ENCODE measurements at places on chromosomes 4 and X.

GRCh38 chrX:150018931-150019361, 80.7 kb upstream of the EOLA2 start:
- DNase-seq: no peak

DNA sequence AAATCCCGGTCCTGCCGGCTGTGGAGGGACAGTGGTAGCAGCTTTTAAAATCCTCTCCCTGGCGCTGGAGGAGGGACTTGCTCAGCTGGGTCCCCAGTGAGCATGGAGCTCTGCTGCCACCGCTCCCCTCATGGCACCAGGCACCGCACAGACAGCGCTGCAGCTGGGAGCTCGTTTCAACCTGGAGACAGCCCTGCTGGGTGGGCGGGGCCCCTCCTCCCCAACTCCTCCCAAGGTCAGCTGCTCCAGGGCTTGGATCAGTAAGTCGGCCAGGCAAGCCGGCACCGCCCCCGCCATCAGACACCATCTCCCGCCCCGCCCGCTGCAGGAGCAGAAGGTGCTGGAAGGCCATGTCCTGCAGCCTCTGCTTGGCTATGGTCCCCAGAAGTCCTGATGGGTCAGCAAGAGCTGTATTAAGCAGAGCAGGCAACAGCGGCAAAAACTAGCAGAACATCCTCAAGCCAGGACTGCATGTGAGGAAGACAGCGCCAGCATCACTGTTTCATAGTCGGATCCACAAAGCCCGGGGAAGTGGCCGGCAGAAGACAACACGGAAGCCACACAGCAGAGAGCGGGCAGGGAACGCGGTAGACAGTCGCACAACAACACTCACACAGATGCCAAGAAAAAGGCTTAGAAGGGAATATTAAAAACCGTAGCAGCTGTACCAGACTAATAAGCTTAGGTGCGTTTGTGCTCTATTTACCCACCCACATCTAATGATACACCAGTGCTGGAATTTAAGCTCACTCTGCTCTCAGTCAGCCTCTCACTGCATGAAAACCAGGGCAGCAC, 16.2 kb downstream of the ZFYVE28 start:
- no peak for DNase-seq

- no peak for DNase-seq
Measured at GRCh38 chr4:5662555-5662954, 45.8 kb downstream of the EVC2 start.

- no peak for DNase-seq
Measured at GRCh38 chrX:2578864-2579263, 78.1 kb upstream of the DHRSX start.

DNA sequence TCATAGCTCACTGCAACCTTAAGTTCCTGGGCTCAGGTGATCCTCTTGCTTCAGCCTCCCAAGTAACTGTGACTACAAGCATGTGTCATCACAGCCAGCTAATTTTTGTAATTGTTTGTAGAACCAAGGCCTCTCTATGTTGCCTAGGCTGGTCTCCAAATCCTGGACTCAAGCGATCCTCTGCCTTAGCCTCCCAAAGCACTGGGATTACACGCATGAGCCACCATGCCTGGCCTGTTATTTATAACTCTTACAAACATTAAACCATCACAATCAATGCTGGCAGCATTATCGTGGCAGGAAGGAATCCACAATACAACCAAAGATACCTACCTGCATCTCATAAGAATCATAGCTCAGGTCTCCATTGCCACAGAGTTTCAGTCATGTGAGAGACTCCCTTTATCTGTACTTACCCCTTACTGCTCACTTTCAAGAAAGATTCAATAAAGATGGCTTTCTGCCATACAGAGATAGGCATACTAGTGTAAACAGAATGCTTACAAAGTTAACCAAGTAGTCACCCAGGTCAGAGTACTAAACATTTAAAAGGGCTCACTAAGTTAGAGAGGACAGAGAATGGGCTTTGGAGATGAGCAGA, 48.5 kb downstream of the SMIM31 start:
- DNase-seq: no peak

DNA sequence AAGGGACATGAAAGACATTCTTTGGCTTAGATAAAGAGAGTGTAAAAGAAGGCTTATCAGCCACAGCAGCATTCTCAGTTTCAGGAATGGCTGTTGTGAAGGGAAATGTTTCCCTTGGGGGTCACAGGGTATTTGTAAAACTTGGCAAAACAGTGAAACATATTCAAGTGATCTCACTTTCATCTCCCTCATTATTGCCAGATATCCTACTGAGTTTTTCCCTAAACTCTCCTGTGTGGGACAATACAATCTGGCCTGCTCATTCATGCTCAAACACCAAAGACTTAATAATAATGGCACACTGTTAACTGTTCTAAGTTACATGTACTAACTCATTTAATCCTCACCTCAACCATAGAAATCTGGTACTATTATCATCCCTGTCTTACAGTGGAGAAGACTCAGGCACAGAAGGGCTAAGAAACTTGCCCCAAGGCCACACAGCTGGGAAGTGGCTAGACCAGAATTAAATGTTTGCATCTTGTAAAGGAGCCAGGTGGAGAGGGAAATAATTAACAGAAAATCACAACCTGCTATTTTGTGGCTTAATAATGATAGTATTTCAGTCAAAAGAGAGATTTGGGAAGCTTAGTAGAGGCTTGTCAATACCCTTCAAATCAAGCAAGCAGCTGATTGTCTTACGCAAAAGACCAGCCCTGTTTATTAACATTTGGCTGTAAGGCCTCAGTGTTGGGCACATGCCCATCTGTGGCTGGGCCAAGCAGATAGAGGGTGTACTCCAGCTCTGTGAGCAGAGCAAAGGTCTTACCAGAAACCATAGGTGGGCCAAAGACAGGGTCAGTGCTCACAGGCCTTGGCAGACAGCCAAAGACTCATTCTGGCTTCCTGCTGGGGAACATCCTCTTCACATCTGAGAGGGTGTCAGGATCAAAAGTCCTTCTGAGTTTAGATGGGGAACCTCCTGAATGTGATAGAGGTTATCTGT, 17.3 kb downstream of the SMPX start:
- no peak for DNase-seq

GRCh38 chrX:96556886-96557285, 127.8 kb upstream of the DIAPH2 start:
- no peak for DNase-seq

GRCh38 chr4:133920236-133920635, 281.4 kb downstream of the PABPC4L start:
- no peak for DNase-seq

GRCh38 chr4:100208964-100209363, 18.7 kb upstream of the DDIT4L start:
- no peak for DNase-seq

GRCh38 chr4:6812766-6813165, 30.2 kb downstream of the KIAA0232 start:
- DNase-seq: no peak

DNA sequence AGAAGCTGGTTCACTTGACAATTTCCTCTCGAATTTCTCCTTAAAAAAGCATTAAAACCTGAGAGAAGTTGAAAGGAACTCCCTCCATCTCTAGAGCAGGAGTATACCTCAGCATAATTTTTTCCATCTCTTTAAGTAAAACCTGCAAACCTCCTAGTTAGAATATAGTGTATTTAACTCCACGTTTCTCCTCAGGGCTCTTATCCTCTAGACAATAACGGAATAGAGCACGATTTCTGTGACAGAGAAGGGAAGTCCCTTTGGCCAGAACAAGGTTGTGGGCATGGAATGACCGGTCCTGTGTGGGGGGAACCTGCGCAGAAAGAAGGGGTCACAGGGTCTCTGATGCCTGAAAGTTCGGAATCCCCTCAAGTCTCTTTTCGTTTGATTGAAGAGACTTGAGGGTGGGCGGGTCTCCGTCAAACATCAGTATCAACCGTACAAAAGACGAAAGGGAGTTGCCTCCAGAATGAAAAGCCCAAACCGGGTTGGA, 697 bp downstream of the ZNF280C start:
- DNase-seq: no peak

GRCh38 chrX:10549280-10549679, 71.1 kb downstream of the MID1 start:
- no peak for DNase-seq

DNA sequence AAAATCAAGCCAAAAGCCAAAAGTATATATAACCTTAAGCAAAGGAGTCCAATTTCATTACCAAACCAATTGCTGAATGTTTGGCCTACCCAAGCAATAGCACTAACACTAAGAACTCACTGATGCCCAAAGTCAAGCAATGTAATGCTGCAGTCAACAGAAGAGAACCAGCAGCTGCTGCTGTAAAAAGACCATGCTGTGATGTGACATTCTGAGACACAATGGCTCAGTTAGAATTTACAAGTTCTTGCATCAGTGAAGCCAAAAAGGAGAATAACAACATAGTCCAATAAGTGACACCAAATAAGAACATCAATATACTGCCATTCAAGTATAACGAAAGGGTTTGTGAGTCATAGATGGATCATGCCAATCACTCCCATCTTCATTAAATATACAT, 514.0 kb upstream of the DIAPH2 start:
- DNase-seq: no peak

DNA sequence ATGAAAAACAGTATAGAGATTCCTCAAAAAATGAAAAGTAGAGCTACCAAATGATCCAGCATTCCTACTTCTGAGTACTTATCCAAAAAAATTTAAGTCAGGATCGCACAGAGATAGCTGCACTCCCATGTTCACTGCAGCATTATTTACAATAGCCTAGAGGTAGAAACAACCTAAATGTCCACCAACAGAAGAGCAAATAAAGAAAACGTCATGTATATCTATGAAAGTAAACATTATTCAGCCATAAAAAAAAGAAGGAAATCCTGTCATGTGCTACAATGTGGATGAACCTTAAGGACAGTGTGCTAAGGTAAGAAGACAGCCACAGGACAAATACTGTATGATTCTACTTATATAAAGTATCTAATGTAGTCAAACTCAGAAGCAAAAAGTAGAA, 12.4 kb downstream of the THOC2 start:
- DNase-seq: no peak

Measured in thoracic aorta (tissue), 2 donors.